T-helper 2 cell (primary cell): ENCODE measurements at places on chromosomes 5 and 9.

DNA sequence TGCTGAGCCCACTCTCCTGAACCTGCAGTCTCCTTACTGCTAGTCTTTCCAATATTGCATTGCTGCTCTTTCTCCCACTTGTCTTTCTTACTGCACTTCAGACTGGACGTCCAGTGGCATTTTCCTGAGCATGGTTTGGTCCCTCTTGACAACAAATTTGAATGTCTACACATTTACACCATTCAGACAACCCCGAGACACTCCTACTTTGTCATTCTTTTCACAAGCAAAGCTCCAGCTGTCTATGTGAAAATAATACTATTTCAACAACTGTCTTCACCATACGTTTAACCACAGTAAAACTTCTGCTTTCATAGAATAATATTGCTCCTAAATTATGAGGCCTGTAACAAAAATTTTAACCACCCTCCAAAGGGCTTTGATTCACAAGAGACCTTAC, 10.4 kb upstream of the APTX start:
- DNase-seq: no peak

GRCh38 chr9:129338724-129339430, 160.8 kb upstream of the IER5L start:
- no peak for DNase-seq

DNA sequence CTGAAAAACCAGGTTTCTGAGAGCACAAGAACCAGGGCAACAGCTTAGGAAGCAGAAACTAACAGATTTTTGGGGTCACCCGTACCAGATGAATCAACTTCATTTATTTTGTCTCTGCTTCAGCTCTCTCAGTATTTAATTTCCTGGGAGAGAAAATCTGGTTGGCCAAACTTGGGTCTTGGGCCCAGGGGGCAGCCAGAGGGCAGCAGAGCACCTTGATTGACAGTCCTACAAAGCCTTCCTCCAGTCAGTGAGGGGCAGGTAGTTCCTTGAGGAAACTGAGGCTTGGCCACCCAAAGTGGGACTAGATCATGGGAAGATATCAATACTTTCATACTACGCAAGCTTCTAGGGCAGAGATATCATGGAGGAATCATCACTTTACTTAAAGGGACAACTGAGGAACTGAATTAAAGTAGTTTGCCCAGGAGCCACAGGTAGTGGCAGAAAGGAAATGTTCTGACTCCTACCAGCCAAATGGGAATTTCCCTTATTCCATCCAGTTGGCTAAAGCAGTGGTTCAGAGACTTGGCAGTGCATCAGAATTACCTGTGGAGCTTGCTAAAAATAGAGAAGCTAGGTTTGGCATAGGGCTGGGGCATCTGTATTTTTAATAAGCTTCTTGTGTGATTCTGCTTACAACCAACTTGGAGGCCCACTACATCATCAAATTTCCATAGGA, 21.5 kb upstream of the ARHGAP26 start:
- DNase-seq: no peak

- DNase-seq: no peak
Observed at GRCh38 chr9:14935964-14936363, 25.7 kb upstream of the FREM1 start.

DNA sequence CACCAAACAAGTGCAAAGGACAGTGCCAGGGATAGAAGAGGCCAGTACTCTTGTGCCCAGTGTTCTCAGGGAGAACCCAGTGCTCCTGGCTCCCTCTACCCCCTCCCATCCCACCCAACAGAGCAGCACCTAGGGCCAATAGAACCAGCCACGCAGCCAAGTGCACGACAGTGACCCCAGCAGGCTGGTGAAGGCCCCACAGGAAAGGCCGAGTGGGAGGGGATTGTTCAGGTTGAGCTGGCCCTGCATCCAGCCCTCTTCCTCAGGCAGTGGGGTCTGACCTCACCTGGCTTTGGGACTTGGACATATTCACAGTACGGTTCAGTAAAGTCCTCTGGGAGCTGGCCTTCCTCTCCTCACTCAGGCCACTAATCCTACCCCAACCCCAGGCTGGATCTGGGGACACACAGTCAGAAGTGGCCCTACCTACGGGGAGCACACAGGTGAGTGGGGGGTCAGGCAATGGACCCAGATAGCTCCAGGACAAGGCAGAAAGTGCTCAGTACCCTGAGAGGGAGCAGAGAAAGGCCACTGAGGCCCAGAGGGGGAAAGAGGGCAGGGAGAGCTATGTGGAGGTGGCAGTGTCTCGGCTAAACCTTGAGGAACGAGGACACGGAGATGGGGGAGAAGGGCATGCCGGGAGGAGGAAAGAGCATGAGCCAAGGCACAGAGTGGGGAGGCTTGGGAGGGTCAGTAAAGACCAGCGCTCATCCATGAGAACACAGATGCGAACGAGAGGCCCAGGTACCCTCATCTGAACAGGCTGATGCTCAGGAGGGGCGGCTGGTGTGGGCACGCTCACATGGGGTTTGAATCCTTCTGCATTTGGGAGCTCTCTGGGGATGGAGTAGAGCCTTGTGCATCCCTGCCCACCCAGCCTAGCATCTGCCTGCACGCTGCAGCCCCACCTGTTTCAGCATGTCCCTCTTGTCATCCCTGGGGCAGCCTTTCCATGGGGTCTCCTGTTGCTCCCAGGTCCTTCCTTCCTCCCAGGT, 25.6 kb downstream of the POLR1E start:
- DNase-seq: no peak

DNA sequence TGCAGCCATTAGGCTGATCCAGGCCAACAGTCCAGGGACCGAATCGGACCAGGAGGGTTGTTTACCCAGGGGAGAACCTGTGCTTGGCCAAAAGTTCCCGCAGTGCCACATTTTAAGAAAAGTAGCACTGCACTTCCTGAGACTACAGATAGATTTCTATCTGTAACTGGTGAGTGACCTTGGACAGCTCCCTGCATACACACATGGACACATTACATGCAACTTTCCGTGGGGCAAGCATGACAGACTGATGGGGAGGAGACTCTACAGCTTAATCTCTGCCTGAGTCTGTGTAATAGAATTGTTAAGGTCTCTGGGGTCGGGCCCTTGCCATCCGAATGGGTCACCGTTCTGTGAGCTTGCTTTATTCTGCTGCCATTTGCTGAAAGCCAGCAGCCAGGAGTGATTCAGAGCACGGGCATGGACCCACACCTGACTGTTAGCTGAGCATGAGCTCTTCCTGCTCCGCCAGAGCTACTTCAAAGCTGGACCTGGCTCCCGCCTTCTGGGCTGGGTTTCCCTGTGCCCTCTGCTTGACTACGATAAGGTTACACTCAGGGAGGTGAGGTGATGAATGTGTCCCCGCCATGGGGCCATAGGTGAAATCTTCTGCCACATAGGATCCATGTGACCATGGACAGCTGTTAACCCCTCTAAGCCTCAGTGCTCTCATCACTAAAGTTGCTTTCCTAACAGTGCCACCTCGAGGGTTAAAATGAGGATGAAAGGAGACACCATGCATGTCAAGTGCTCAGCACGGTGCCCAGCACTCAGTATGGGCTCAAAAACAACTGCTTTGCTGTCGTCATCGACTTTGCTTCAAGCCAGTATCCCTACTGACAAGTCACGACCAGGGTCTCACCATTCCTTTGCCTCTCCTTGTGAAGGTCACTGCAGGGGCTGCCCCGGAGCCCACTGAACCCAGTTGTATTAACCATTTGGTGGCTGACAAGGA, 200.0 kb downstream of the MELK start:
- no peak for DNase-seq

- no peak for DNase-seq
Observed at GRCh38 chr5:56746553-56747339, 68.6 kb upstream of the MAP3K1 start.

GRCh38 chr5:61277190-61277589, 54.9 kb upstream of the ZSWIM6 start:
- DNase-seq: no peak

DNA sequence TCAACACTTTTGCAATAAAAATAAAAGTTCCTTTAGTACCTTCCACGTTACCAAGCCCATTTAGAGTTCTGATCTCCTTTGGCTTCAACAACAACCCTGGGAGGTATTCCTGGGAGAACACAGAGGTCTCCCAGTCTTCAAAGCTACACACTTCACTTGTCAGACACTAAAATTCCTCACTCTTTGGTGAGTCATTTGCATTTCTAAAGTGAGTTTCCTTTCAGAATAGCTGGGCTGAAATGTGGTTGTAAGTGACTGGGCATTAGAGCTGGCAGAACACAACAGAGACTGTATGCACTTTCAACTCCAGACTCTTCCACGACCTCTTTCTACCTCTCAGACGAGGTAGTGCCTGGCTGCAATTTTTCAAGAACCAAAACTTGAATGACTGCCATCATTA, 11.5 kb upstream of the F2RL1 start:
- DNase-seq: no peak

GRCh38 chr5:57191986-57192385, 18.1 kb downstream of the GPBP1 start:
- DNase-seq: no peak

- DNase-seq: no peak
Observed at GRCh38 chr5:130287438-130287837, 383.2 kb downstream of the CHSY3 start.

DNA sequence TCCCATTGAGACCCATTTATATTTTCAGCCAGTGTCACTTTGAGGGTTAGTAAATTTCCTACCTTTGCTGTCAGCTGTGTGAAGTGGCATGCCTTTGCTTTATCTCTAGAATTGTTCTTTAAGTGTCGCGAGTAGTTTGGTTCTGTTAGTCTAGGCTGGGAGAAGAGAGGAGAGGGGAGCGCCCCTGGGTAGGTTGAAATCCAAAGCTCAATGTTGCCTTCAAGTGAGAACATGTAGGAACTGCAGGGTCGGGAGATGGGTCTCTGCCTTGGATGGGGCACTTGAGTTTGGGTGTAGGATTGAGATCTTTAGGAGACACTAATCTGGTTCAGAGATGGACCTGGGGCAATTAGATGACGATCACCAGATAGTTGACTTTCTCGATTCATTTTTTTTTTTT, 46.3 kb downstream of the STC2 start:
- no peak for DNase-seq

DNA sequence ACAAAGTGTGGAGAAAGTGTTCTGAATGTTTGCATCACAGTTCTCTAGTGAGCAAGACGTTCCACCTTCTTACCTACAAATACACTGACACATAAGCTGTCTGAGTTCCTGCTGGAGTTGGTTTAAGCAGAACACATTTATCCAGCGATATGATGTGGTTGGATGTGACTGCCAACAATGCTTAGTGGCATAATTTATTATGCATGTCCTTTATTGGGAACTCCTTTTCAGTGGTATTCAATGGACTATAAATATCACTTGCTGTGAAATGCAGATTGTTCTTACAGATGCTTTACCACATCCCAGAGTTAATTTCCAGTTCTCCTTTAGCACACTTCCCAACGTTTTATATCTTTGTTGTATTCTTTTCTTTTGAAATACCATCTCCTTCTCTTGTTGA, 222.2 kb downstream of the LURAP1L start:
- no peak for DNase-seq

DNA sequence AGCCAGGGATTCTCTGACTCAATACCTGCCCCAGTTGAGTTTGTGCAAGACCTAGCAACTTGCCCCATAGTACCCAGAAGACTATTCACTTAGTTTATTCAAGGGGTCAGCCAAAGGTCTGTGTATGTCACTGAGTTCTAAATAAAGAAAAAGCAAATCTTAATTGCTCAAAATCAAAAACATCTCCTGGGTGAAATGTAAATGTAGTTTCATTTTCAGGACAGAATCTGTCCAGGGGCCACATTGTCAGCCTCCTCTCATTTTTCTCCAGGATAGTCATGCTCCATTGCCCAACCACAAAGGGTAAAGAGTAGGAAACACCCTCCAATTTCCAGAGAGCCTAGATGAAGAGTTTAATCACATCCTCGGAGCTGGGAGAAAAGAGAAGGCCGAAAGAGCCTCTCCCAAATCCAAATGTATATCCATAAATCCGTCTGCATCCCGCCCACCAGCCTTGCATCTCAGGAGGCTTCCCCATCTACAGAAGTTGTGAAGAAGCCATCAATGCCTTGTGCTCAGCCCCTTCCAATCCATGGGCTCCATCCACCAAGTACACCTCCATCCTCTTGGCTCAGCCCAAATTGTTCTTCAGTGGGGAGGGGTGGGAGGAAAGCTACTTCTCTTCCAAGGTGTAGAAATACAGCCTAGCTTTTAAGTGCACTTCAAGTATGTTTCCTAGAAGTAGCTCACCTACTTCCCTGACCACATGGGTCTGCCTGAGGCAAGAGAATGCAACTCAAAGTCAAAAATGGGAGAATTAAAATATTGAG, 26.9 kb downstream of the ADAM19 start:
- no peak for DNase-seq

GRCh38 chr9:110031511-110032173, 176.3 kb downstream of the C9orf152 start:
- DNase-seq: no peak

DNA sequence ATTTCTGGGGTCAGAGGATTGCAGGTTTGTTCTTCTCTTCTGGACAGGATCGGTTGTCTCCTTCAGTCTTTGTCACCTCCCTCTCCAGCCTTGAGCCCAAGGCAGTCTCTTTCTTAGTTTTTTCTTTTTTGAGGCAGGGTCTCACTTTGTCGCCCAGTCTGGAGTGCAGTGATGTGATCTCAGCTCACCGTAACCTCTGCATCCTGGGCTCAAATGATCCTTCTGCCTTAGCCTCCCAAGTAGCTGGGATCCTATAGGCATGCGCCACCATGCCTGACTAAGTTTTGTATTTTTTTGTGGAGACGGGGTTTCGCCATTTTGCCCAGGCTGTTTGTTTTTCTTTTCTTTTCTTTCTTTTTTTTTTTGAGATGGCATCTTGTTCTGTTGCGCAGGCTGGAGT, 6.1 kb downstream of the PRRC2B start:
- DNase-seq: no peak

GRCh38 chr9:83649515-83649914, 26.6 kb downstream of the IDNK start:
- no peak for DNase-seq
